ENCODE measurements at places on chromosomes 16 and 17.
A peak's percentile ranks its signal among the peaks of the same experiment; 100 is the strongest.

GRCh38 chr16:12431561-12431960 is 372.1 kb downstream of the CPPED1 start:
- DNase-seq = no peak

GRCh38 chr17:81870131-81870980 is 781 bp downstream of the ARHGDIA start:
- peak; percentile 40 for DNase-seq

- no peak for DNase-seq
These were observed 77.9 kb downstream of the SNX29 start for GRCh38 chr16:12054396-12054795.

- no peak for DNase-seq
These were observed 101.2 kb downstream of the SSH2 start for GRCh38 chr17:29828676-29829284.

- no peak for DNase-seq
These were observed 146.4 kb upstream of the KCNJ16 start for GRCh38 chr17:69928611-69929010.

DNA sequence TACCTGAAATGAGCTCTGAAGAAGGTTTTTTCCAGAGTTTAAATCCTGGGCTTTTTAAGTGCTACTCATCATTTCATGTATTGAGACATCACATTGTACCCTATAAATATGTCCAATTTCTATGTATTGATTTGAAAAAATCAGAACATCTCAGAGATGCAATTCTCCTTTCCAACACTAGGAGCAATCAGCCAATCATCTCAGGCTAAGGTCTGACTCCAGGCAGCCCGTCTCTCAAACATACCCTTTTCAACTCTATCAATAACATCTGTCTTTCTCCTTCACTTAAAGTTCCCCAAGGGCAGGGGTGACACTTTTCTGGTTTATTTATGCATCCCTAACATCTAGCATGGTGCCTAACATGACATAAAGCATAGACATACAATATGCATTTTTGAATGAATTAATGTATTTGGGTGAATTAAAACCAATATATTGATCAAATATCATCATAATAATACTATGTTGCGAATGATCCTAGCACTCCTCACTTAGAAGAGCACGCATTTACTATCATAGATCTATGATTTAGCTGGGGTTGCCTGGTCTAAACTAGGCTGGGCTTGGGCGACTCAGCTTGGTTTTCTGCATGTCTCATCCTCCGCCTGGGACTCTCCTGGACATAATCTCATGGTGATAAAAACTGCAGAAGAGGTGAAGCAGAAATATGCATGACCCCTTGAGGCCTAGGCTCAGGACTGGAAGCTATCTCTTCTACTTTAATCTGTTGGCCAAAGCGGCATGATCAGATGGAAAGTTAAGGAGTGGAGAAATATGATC is 5.2 kb upstream of the CDH11 start:
- no peak for DNase-seq

DNA sequence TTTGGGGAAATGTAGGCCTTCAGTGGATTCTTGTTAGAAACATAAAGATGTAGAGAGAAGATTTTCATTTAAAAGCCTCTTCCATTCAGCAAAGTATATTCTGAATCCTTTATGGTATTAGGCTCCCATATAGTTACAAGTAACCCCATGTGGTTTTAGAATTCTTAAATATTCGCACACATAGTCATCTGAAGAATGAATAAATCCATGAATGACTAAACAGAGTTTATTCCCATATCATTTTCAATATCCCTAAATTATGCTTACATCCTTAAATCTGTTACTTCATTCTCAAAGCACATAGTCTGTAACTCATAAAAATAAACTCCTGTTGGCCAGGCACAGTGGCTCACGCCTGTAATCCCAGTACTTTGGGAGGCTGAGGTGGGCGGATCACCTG is 962.1 kb downstream of the KCNJ18 start:
- DNase-seq = no peak

GRCh38 chr16:56860226-56861020 is 4.6 kb upstream of the SLC12A3 start:
- DNase-seq = no peak

DNA sequence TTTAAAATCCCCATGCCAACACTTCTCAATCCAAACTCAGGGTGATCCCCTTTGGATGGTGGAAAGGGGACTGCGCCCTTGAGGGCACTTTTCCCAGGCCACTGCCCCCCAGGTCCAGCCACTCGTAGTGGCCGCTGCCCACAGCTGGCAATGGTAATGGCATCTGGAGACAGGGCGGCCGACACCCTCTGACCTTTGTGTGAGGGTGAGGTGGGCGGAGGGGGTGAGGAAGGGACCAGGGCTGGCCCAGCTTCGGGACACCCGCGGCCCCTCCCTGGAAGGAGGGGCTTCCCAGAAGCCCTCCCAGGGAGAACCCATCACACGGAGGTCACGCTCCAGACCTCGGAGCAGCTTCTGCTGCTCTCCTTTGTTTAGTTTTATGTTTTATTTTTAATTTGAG is 289.7 kb downstream of the FOXL1 start:
- no peak for DNase-seq

DNA sequence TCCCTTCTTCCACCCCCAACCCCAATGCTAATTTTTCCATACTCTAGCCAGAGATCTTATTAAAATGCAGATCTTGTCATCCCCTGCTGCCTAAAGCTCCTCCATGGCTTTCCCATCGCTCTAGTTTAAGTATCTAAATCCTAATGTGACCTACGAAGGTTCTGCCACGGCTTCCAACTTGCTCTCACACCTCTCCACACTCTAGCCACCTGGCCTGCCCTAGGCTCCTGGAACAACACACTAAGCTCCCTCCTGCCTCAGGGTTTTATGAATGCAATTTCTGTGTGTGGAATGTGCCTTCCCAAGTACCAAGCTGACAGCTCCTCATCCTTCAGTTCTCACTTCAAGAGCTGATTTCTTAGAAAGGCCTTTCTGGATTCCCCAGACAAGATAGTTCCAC is 16.6 kb downstream of the NXPH3 start:
- DNase-seq = no peak

DNA sequence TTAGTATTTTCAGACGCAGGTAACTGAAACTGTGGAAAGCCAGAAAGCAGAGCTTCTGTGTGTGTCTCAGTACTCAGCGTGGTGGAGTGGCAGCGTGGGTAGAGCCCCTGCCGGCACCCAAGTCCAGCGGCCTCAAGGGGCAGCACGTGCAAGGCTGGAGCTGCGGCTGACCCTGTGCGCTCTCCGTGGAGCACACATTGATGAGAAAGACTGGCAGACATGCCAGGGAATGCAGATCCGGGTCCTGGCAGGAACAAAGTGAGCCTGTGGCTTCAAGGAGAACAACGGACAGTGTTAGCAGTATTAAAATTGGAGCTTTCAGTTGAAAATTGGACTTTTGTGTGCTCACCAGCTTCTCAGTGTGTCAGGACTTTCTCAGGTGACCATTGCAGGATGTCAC is 23.3 kb downstream of the ZC3H18 start:
- no peak for DNase-seq

GRCh38 chr17:9529033-9529700 is 46.5 kb downstream of the STX8 start:
- no peak for DNase-seq

GRCh38 chr17:17845046-17845775 is 8.4 kb upstream of the SREBF1 start:
- DNase-seq = no peak

DNA sequence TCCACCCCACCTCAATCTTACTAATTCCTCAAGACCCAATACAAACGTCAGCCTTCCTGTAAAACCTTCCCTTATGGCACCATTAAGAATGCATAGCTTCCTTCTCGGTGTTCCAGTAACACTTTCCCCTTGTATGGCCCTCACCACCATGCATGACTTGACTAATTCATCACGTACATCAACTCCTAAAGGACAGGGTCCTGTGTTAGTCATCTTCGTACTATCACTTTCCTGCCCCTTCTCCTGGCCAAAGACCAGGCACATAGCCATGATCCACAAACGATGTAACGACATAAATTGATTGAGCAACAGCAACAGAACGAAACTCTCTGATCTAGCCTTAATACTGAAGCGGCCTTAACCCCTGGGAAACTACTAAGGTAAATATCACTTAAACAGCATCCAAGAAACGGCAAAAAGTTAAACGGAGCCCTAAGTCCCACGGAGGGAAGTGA is 612 bp downstream of the PSMD12 start:
- DNase-seq = peak; percentile 63

DNA sequence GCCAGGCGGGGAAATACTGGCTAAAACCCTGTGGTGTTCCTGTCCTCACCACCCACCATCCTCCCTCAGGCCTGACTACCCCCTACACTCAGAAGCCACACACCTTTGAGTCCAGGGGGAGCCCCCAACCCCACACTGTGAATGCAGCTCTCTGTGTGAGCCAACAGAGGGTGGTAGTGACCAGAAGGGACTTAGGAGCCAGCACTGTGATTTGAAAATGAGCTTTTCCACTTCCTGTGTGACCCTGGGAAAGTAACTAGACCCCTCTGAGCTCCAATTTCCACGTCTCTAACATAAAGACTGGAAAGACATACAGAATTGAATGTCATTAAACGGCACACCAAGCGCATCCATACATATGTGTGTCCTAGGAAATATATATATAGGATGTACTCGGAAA is 58.7 kb downstream of the SDK2 start:
- no peak for DNase-seq

DNA sequence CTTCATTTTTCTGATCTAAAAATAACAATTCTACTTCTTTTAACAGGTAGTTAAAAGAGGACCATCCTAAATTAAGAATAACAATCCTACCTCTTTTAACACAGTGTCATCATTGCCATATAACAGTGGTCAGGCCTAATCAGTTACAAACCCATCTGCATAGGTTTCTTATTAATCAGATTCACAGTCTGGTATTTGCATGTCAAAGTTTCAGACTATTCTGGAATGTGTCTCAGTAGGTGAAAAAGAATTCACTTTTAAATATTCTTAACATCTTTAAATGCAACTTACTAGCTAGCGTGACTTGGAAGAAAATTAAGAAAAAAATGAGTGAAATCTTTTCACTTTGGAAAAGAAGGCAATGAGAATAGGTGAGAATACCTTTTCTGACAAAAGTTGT is 6.8 kb upstream of the KRT12 start:
- DNase-seq = no peak

DNA sequence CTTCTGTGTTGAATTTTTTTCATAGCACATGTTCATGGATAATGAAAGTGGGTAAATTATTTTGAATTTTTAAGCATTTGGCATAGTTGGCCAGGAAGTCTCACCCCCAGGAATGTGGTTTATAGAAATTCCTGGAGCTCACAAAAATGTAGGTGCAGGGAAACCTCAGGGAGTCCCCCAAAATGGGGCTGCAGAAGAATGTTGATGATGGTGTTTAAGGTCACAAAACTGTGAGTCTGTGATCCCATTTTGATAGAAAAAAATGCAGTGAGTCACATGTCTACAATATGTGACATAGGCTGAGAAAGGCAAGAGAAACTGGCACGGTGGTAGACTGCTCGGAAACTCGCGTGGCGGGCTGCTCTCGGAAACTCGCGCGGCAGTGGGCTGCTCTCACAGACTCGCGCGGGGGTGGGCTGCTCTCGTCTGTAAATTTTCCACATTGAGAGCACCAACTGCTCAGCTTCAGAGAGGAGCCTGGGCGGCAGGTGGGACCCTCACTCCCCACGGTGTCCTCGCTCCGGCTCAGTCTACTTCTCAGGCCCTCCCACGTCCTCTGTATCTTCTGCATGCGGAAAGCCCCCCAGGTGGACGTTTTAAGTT is 18.7 kb upstream of the MC1R start:
- DNase-seq = no peak

DNA sequence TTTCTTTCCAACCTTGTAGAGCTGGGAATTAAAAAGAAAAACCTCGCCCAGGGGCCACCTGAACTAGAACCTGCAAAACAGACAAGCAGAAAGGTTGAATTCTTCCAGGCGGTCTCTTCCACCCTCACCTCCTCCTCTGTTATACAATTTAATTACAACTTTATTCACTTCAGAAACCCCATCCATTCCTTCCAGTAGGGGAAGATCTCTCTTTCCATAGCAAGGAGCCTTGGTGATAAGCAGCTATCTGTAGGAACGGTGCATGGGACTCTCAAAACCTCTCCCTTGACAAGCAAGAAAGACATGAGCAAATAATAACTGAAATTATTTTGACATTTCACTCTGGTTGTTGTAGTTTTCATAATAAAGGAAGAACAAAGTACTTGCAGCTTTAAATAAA is 176.0 kb downstream of the RBFOX1 start:
- DNase-seq = no peak

- no peak for DNase-seq
These were observed 10.7 kb downstream of the CLUAP1 start for GRCh38 chr16:3511286-3512180.

GRCh38 chr16:72848759-72849664 is 198.9 kb downstream of the ZFHX3 start:
- DNase-seq = peak; percentile 85

DNA sequence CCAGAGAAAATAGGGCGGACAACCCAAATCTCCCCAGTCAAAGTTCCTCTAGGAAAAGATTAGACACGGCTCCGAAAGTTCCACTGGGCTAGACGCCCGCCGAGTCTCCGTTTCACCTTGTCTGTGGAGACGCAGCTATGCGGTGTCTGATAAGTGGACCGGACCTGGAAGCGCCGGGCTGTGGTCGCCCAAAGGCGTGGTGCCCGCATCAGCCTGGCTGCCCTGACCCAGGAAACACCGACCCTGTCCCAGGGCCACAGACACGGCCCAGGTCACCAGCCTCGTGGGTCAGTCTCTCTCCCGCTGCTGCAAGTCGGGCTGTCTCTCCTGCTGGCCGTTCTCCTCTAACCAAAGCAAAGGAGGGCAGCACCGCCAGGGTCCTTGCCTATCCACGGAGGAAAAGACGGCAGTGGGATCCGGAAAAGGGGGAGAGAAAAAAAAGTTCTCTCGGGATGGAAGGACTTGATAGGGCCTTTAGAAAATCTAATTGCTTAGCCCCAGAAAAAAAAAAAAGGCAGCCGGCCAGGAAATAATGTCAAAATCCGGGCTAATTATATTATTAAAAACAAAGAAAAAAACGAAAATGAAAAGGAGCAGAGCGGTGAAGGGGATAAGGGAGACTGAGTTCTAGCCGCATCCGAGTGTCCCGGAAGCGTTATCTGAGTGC is 13.9 kb upstream of the FOXF1 start:
- DNase-seq = no peak

DNA sequence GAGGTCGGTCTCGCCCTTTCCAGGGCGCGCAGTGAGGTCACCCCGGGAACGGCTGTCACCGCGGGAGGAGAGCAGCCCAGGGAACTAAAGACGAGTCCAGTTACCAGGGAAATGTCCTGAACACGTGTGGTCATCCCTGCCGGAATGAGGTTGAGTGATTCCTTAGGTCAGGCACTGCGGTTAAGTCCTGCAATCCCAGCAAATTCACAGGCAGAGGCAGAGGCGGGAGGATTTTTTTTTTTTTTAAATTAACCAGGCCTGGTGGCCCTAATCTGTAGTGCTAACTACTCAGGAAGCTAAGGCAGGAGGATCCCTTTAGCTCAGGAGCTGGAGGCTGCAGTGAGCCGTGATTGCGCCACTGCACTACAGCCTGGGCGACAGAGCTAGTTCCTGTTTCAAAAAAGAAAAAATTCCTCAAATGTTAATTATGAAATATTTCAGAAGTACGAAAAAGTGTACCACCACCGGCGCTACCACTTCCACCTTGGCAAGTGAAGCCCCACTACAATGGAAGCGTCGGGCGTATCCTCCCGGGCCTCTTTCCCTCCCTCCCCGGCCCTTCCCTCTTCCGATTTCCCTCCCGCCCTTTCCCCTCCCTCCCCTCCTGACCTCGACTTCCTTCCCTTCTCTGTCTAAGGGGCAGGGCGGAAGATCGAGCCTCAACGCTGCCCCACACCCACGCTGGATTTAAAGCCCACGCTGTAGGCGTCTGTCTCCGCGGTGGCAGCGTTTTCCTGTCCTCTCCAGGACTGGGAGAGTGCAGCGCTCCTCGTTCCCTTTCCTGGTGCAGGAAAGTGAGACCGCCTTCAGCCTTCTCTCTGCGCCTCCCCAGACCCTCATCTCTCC is 27.3 kb downstream of the SLFN11 start:
- no peak for DNase-seq

All from brain microvascular endothelial cell (primary cell).